ENCODE measurements at places on chromosomes 13 and 19. TPM values are rescaled to one million over a fixed set of nuclear protein-coding genes. Genes with fewer than 3 reads are reported as not detected.

Gene LMTK3
- 1.5 TPM for total RNA-seq

Gene S1PR4
- 53.1 TPM for total RNA-seq

Gene ZNF132
- 4.2 TPM for total RNA-seq

Gene ZFP30
- 13.8 TPM for total RNA-seq

Gene TNPO2
- total RNA-seq = 61.5 TPM

Gene GPR183
- total RNA-seq = 83.6 TPM

Gene POU4F1
- not detected for total RNA-seq

Gene ZNF417
- 31.2 TPM for total RNA-seq

Gene ZNF256
- 9.6 TPM for total RNA-seq

Gene ZNF675
- 16.4 TPM for total RNA-seq

Gene LILRB4
- 34.8 TPM for total RNA-seq

Gene F10
- total RNA-seq = 2.6 TPM

Gene IGFL2
- not detected for total RNA-seq

Gene NUDT15
- 7.9 TPM for total RNA-seq

Gene TNFAIP8L1
- 28.0 TPM for total RNA-seq

Gene CLEC17A
- 22.5 TPM for total RNA-seq

Gene CLEC11A
- total RNA-seq = 7.2 TPM

Gene SMAD9
- total RNA-seq = 1.4 TPM

Gene SULT2B1
- not detected for total RNA-seq

Gene CNN1
- 8.7 TPM for total RNA-seq

Gene TJP3
- 5.6 TPM for total RNA-seq

Gene SGCG
- total RNA-seq = not detected

Gene TNNI3
- not detected for total RNA-seq

Gene GRK1
- total RNA-seq = not detected

Gene CCNA1
- total RNA-seq = 0.77 TPM

Gene SEMA6B
- total RNA-seq = 20.7 TPM

Gene RUBCNL
- total RNA-seq = 54.9 TPM

Gene BRME1
- 1.1 TPM for total RNA-seq

Gene ZNF793
- 4.7 TPM for total RNA-seq

Gene SPACA4
- not detected for total RNA-seq

Gene SIX5
- 6.9 TPM for total RNA-seq

Gene KLK12
- not detected for total RNA-seq
